Stimulated activated CD8-positive, alpha-beta memory T cell treated with anti-CD3 and anti-CD28 coated beads, Interleukin-15, amount 100 ng/mL, for 1 hour (primary cell): ENCODE measurements at places on chromosomes 5 and 9.

- DNase-seq = no peak
These were observed 12.2 kb downstream of the KLHL9 start for GRCh38 chr9:21322911-21323461.

- no peak for DNase-seq
These were observed 93.4 kb downstream of the KCNIP1 start for GRCh38 chr5:170597109-170597751.

- DNase-seq = no peak
These were observed 99.6 kb downstream of the NSG2 start for GRCh38 chr5:174145091-174145490.

DNA sequence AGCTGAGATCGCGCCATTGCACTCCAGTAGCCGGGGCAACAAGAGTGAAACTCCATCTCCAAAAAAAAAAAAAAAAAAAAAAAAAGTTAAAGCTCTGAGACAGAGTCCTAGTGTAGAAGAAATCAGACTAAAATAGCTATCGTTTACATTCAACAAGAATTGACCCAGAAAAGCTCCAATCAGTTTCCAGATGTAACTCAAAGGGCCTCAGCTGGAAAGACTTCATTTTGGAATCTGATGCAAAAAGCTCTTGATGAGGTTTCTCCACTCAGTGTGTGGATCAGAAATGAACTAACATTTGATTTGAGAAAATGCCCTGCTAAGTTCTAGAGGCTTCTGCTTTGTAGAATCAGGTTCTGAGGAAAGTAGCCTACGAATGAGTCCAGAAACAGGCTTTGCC, 7.2 kb upstream of the C1QTNF2 start:
- no peak for DNase-seq

DNA sequence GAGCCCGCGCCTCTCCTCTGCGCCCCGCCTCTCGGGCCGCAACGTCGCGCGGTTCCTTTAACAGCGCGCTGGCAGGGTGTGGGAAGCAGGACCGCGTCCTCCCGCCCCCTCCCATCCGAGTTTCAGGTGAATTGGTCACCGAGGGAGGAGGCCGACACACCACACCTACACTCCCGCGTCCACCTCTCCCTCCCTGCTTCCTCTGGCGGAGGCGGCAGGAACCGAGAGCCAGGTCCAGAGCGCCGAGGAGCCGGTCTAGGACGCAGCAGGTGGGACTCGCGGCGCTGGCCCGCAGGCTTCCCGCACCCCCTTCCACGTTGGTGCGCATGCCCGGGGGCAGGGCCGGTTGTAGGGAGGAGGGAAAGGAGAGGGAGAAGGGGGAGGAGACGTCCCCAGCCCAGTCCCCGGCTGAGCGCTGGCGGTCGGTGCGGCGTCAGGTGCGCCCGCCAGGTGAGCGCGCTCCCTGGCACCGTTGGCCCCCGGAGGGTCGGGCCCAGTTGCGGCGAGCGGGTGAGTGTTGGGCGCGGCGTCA, at the start of gene OCLN:
Gene OCLN (plus strand): TSS at position 400 of the 532 bp plus-strand sequence. CDS start 11,455 bp downstream, outside the sequence.
- DNase-seq = no peak

DNA sequence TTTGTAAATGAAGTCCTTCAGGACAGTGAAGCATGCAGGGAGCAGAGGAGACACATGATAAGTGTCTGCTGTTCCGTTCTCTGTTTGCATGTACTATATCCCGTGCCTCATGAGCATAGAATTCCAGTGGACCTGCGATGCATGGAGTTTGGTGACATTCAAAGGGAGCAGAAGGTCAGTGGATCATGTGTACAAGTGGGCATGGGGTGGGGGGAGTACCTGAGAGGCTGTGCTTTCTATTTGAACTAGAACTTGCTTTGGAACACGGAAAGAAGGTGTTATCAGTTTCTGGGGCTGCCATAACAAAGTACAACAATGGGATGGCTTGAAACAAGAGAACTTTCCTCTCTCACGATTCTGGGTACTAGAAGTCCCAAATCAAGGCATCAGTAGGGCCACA, 5.1 kb upstream of the CCNJL start:
- no peak for DNase-seq

DNA sequence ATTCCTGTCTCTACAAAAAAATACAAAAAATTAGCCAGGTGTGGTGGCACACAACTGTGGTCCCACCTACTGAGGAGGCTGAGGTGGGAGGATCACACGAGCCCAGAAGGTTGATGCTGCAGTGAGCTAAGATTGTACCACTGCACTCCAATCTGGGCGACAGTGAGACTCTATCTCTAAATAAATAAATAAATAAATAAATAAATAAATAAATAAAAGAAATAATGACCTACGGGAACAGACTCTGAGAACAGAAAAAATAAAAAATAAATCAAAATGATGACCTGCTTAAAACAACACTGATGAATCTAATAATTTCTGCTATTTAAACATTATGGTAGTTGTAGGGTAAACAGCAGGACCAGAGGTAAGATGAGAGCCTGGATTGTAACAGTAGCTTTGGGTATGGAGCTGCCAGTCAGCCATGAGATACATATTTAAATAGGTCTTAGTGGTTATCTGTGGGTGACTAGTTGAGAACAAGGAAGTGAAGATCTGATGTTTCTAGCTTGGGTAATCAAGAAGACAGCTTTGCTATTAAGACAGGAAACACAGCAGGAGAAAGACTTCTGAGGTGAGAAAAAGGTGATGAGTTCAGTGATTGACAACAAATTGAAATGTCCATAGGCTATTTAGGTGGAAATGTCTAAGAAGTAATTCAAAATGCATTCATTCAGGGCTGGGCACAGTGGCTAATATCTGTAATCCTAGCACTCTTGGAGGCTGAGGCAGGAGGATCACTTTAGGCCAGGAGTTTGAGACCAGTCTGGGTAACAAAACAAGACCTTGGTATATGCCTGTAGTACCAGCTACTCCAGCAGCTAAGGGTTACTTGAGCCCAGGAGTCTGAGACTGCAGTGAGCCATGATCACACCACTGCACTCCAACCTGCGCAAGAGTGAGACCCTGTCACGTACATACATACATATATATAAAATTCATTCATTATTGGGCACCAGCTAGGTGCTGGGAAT, 11.0 kb downstream of the RNF145 start:
- DNase-seq = no peak

- DNase-seq = no peak
These were observed 83.7 kb upstream of the SMIM15 start for GRCh38 chr5:61245936-61246335.

DNA sequence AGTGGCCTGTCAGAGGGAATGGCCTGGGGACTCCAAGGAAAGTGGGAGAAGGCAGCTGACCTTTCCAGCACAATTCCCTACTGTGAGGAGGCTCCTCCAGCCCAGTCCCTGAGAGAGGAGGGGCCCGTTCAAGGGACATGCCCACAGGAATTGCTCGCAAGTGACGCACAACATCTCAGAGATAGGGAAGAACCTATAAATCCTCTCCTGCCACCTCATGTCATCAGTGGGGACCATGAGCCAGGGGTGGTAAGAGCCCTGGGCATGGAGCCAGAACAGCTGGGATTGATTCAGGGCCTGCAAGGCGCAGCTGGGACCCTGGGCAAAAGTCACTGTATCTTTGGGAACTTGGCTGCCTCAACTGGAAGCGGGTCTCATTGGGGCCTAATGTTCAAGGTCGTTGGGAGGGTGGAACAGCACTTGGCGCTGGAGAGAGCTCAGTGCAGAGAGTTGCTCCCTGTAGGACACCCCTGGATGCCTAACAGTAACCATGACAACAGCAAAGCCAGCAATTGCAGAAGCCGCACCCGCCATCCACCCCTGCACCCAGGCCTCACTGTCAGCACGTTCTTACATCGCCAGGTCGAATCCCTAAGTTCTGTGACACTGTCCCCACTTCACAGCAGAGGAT, 41.3 kb upstream of the ORM1 start:
- DNase-seq = no peak

DNA sequence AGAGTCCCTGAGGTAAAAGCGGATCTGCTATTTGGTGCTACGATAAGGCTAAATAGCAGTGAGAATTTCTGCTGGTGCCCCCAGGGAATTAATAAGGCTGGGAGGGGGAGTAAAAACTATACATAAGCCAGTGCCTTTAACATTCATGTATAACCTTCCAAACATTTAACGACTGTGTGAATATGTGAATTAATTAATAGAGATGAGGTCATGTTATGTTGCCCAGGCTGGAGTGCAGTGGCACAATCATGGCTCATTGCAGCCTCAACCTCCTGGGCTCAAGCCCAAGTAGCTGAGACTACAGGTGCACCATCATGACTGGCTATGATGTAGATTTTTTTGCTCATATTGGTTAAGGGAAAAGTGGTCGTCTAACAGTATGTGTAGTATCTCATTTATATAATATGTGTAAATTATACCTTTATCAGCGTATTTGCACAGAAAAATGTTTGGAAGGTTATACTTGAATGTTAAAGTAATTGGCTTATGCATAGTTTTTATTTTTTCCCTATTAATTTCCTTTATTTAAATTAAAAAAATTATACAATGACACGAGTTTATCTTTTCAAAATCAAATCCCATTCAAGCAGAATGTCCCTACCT, 64.6 kb downstream of the EHMT1 start:
- DNase-seq = no peak

- no peak for DNase-seq
These were observed 46.1 kb upstream of the PPARGC1B start for GRCh38 chr5:149683964-149684363.

DNA sequence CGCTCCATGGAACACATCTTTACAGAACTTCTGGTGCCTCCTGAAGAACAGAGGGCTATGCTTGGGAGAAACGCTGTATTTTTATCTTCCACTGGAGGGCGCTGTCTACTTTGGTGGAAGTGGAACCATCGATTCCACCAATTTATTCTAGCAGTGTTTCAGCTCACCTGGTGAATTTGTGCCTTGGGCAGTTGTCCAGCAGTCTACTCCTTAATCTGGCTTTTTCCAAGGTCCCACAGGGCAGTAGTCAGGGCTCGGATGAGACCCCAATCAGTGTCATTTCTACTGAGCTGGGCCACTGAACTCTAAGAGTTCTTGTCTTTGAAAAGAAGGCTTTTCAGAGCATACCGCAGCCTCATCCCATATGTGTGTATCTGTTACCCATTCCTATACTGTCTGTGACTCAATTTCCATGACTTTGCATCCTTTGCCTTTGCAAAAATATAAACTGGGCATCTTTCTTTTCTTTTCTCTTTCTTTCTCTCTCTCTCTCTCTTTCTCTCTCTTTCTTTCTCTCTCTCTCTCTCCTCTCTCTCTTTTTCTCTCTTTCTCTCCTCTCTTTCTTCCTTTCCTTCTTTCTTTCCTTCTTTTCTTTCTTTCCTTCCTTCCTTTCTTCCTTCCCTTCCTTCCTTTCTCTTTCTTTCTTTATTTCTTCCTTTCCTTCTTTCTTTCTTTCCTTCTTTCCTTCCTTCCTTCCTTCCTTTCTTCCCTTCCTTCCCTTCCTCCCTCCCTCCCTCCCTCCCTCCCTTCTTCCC, 138.4 kb upstream of the ZNF618 start:
- no peak for DNase-seq

DNA sequence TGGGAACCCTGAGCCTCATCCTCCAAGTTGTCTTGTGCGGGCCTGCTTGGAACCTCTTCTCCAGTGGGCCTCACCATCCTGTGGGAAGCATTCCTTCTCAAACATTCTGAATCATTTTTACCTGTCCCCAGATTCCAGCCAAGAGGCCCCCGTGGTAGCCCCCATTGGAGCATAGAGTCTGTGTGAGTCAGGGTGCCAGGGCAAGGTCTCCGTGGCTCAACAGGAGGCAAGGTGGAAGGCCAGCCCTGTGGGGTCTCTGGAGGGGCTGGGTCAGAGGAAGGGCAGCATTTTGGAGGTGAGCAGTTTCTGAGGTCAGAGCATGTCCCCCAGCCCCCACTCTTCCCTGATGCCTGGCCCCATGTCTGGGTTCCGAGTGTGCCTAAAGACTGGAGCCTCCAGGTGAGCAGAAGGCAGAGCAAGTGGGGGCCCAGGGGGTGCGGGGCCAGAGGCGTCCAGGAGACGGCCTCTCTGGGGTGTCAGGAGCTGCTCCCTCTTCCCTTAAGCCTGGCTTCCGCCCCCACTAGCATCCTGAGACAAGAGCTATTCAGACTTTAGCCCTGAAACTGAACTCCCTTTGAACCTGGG, 2.1 kb downstream of the CACNA1B start:
- DNase-seq = no peak

DNA sequence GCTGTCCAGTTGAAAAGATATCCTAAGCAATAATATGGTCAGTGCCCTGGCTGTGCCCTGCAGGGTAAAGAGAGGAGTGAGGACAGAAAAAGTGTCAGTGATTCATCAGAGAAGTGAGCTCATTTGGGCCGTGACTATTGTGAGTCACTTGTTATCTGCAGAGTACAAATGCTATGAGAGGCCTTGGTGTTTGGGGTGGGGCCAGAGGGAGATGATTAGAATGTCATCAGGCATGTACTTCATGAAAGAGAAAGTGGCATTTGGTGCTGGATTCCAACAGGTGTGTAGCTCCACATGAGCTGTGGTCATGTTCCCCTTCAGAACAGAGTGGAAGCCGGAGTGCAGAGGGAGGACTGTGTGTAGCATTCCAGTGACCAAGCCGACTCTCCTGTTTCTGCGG, 174.1 kb downstream of the KDM4C start:
- no peak for DNase-seq

DNA sequence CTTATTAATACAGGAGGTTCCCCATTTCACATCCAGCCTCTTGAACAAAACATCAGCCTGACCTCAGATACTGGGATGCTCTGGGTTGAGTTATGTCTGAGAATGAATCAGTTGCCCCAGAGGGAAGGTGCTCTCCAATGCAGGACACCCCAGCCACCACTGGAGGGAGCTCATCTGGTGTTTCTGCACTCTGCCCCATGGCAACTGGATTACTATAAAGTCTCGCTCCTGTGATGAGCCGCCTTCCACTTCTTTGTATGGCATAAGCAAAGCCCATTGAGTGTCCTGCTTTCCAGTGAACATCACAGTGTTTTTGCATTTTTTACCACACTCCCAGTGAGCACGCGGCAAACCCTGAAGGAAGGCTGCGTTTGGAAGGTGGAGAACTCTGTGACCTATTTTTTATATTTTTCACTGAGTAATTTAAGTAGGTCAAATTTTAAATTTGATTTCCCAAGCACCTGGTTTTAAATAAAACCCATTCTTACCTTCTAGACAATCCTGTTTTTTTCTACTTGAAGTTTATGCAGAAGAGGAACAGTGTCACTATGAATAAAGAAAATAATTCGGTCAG, 176.9 kb upstream of the WWC1 start:
- DNase-seq = no peak

DNA sequence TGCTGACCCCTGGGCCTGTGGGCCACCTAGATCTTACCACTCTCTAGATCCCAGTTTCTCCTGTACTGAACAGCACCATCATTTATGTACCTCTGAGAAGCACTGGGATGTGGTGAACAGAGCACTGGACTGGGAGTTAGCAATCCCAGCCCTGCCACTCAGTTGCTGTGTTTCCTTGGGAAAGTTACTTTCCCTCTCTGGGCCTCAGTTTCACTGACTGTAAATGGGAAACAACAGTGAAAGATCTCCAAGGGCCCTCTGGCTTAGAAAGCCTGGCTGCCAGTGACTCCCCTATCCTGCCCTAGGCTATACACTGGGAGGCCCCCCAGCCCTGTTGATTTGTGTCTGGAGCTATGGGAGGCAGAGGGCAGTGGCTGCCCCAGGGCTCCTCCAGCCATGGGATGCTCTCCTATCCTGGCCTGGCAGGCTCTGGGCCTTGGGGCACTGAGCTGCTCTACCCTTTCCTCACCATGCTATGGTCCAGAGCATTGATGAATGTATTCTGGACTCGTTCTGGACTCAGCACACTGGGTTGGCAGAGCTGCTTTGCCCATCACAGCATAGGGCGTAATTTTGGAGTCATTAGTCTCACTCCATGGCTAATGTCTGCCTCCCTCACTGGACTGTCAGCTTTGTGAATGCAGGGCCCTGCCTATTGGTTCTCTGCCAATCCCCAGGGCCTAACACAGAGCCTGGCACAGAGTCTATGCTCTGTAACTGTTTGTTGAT, 99.3 kb downstream of the RGS3 start:
- no peak for DNase-seq

- DNase-seq = no peak
These were observed 280.1 kb upstream of the DMRT1 start for GRCh38 chr9:561427-561826.
